K562 (cell line): ENCODE measurements at places on chromosomes 13 and 19. TPM values are rescaled to one million over a fixed set of nuclear protein-coding genes. Genes with fewer than 3 reads are reported as not detected.

- no peak for DNase-seq
Observed at GRCh38 chr13:104593693-104594092, 1527.5 kb upstream of the SLC10A2 start.

ZNF730 gene
- 0.64 and 0.81 TPM in 2 replicates for total RNA-seq

DNA sequence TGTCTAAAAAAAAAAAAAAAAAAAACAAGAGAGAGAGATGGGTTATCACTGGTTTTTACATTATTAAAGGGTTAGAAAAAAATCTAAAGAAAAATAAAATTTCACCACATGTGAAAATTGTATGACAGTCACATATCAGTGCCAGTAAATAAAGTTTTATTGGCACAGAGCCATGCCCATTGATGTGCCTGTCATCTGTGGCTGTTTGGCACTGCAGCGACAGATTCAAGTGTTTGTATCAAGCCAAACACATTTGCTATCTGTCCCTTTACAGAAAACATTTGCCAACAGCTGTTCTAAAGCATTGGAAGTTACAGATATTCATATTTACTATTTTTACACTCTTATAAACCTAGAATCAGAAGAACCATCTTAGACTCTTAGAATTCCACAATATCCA, 16.3 kb downstream of the FCHO1 start:
- no peak for DNase-seq

DNA sequence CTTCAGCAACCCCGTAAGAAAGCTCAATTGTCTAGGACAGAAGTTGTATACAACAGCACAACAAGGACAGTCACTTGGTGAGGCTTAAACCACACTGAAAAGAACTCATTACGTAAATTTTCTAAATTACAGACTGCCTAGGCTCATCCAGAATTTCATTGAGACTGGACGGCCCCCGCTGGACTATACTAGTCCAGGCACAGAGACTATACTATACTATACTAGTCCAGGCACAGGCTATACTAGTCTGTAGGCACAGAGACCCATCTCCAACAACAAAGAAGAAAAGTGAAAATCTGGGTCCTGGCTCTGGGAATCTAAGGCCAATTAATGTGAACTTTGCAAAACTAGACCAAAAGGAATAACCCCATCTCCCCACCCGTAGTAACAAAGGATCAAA, 700 bp downstream of the ZNF816 start:
- peak; percentile 9 for DNase-seq

C2CD4C gene
- not detected in 2 replicates for total RNA-seq

- DNase-seq = no peak
Observed at GRCh38 chr19:33409906-33410685, 36.6 kb downstream of the CEBPG start.

DNA sequence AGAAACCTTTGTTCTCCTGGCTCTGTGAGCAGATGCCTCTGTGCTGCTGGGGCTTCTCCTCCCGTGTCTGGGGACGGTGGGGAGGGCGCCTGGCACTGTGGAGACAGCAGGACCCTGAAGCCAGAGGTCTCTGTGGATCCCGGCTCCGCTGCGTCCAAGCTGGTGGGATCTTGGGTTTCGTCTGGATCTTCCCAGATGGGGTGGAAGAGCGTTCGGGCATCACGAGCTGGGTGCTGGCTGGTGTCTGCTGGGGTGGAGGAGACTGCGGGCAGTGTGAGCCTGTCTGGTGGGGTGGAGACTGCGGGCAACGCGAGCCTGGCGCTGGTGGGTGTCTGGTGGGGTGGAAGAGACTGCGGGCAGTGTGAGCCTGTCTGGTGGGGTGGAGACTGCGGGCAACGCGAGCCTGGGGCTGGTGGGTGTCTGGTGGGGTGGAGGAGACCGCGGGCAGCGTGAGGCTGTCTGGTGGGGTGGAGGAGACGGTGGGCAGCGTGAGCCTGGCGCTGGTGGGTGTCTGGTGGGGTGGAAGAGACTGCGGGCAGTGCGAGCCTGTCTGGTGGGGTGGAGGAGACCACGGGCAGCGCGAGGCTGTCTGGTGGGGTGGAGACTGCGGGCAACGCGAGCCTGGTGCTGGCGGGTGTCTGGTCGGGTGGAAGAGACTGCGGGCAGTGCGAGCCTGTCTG, 5.6 kb downstream of the TEX29 start:
- DNase-seq = no peak

GRCh38 chr13:30850204-30850866, 55.7 kb upstream of the MEDAG start:
- no peak for DNase-seq

GRCh38 chr19:33246709-33247440, 21.2 kb upstream of the SLC7A10 start:
- DNase-seq = no peak

- peak; percentile 9 for DNase-seq
Observed at GRCh38 chr13:108610507-108610906, 18.9 kb upstream of the MYO16 start.
